ENCODE measurements at places on chromosomes 1 and 21.

- DNase-seq: no peak
These were observed 54.6 kb downstream of the SIM2 start for GRCh38 chr21:36753556-36753955.

GRCh38 chr1:83545066-83545862, 453.7 kb downstream of the TTLL7 start:
- no peak for DNase-seq

DNA sequence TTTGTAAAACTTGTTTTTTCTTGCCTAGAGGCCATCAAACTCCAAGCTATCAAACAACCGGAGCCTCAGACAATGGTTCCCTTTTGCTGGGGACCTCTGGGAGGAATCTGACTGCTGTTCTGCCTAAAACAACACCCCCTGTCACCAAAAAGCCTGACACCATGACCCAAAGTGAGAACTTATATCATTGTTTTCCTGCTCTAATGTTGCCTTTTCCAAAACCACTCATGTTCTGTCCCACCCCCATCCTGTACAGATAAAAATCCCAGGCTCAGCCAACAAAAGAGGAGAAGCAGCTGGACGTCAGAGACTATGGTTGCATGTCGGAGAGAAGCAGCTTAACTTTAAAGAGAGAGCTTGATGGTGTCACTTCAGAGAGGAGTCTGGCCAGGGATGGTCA, 327.2 kb upstream of the CXADR start:
- no peak for DNase-seq

DNA sequence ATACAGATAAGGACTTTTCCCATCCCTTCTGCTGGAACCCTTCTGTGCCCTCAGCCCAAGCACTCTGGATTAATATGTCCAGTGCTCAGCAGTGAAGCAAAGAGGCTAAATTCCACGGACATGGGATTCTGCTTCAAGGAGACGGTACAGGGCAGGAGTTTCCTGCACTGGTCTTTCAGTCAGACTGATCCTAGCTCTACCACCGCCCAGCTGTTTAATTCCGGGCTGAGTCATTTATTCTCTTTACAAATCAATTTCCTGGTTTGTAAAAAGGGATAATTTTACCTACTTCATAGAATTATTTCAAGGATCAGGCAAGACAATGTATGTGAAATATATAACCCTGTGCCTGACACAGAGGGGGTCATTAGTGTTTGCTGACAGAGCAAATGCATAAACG, 41.6 kb upstream of the NRDC start:
- DNase-seq: no peak

DNA sequence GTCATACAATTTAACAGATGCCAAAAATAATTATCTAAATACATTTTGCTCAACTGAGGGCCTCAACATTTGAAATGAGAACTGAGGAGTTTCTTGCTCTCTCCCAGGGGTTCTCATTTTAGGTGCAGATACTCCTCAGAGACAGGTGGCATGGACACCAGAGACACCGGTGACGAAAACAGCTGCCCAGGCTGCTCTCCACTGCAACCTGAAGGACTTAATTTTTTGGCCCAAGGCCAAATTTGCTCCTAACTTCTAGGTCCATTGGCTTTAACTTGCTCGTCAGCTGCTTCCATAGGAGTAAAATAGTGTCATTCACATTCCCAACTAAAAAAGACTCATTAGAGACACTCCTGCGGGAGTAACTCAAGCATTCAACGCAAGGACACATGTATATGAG, 87.0 kb downstream of the NRIP1 start:
- DNase-seq: no peak

GRCh38 chr1:205947024-205947423, 3.8 kb upstream of the SLC26A9 start:
- DNase-seq: no peak

GRCh38 chr21:34073749-34074282, 438 bp downstream of the MRPS6 start:
- no peak for DNase-seq

DNA sequence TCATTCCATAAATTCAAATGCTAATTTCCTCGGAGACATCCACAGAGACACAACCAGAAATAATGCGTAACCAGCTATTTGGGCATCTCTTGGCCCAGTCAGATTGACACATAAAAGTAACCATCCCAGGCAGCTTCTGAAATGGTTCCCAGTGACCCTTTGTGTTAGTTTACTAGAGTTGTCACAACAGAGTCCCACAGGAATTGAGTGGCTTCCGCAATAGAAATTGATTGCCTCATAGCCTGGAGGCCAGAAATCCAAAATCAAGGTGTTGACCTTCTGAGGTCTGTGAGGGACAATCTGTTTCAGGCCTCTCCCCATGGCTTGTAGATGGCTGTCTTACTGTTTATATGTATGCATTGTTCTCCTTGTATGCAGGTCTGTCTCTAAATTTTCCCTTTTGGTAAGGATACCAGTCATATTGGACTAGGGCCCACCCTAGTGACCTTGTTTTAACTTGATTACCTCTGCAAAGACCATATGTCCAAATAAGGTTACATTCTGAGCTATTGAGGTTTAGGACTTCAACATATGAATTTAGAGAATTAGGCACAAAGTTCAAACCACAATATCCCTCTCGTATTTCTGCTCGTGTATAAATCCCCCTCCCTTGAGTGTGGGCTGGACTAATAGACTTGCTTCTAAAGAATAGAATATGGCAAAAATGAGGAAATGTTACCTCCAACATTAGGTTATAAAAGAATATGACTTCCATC, 78.2 kb upstream of the FGGY start:
- no peak for DNase-seq

DNA sequence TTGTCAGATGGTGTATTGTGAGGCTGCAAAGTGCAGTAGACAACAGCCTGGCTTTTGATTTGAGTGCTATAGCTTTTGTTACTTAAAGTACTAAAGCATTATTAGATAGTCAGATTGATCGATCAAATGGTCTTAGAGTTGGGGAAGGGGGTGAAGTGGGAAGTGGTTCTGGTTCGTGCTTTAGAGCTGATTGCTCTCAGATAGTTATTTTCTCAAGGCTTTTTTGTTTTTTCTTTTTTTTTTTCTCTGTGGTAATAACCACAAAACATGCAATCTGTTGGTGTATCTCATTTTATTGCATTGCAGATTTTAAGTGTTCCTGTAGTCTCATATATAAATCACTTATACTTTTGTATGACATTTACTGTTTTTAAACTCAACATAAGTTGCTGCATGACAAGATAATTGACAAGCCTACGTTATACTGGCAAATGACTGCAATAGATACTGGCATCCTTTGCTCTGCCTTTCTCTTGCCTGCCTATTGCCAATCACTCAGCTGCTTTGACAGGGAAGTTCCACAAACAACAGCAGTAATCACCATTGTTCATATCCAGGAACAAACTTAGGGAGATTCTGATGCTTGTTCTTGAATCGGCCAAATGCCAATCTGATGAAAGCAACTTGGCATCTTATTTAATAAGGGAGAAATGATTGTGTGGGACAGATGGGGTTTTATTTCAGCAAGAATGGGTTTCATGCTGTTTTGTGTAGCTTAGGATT, 125.0 kb upstream of the B3GALT2 start:
- no peak for DNase-seq

GRCh38 chr21:38766987-38767722, 38.6 kb upstream of the ETS2 start:
- DNase-seq: no peak

GRCh38 chr1:117025568-117025967, 24.0 kb downstream of the CD101 start:
- DNase-seq: no peak

GRCh38 chr1:63523738-63524137, 413 bp downstream of the EFCAB7 start:
- no peak for DNase-seq

DNA sequence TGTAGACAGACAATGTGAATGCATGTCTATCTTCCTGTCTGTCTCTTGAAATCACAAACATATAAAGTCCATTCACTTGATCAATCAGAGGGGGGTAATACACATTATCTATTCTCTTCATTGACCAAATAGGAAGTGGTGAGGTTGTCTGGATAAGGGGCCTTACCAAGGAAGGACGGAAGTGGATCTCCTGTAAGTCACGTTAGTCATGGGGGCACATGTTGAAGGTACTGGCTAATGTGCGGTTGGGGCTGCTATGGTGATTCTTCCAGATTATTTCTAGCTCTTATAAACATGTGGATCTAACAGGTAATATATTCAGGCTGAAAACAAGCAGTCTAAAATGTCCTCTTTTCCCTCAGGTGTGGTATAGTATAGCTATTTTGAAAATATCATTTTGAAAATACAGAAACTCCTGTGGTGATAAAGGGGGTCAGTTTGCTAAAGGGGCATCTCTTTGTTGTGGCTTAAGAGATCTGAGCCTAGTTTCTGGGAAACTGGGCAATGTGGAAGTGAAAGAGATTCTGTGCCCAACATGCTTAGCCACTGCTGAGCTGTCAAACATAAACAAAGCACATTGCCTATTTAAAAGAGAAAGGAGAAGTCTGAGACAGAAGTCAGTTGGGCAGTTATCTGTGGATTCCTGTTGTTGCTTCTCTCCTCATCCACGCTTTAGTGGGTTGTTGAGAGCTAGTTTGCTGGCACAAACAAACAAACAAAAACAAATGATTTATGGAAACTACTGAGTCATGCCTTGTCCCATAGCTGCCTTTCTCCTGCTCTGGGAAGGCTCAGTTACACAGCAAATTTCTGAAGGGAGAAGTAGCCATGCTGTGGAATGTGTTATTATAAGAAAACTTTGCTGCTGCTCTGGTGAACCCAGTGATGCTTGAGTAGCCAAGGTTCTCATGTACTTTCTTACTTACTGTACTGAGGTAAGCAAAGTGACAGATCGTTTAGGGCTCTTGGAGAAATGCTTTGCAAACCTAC, 166.9 kb downstream of the HLX start:
- no peak for DNase-seq

GRCh38 chr1:2232255-2232915, 4.3 kb downstream of the SKI start:
- DNase-seq: no peak

- no peak for DNase-seq
These were observed 509.8 kb upstream of the ADAMTS5 start for GRCh38 chr21:27476696-27477095.

DNA sequence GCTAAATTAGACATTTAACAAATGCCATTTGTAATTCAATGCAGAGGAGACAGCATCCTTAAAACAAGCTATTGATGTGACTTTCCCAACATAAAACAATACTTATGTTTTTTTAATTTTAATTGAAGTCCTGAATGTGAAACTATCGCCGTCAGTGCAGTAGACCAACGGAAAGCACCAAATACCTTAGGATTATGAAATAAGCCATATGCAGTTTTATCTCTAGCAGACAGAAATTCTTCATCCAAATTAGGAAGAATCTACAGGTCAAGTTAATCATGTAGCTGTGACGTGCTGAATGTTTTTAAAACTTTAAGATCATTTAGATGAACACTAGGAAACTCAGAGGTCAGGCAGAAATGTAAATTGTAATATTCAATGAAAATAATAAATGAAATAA, 714 bp upstream of the ST6GALNAC5 start:
- no peak for DNase-seq

- no peak for DNase-seq
These were observed 17.0 kb downstream of the LAPTM5 start for GRCh38 chr1:30740251-30741238.

- no peak for DNase-seq
These were observed 9.6 kb upstream of the FAM78B start for GRCh38 chr1:166176416-166176815.

GRCh38 chr1:32487182-32487581, 22.3 kb downstream of the ZBTB8B start:
- DNase-seq: no peak

- DNase-seq: no peak
These were observed 111.4 kb downstream of the DHRS3 start for GRCh38 chr1:12506281-12507280.

DNA sequence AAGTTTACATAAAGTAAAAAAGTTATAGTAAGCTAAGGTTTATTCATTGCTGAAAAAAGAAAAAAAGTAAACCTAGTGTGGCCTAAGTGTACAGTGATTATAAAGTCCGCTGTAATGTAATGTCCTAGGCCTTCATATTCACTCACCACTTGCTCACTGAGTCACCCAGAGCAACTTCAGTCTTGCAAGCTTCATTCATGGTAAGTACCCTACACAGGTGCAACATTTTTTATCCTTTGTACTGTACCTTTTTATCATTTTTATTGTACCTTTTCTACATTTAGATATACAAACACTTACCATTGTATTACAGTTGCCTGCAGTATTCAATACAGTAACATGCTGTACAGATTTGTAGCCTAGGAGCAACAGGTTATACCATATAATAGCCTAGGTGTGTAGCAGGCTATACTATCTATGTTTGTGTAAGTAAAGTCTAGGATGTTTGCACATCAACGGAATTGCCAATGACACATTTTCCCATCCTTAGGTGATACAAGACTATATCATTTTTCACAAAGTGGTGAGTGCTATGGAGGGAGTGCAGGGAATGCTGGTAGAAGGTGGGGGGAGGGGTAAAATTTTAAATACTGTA, 58.0 kb upstream of the DMRTA2 start:
- no peak for DNase-seq

DNA sequence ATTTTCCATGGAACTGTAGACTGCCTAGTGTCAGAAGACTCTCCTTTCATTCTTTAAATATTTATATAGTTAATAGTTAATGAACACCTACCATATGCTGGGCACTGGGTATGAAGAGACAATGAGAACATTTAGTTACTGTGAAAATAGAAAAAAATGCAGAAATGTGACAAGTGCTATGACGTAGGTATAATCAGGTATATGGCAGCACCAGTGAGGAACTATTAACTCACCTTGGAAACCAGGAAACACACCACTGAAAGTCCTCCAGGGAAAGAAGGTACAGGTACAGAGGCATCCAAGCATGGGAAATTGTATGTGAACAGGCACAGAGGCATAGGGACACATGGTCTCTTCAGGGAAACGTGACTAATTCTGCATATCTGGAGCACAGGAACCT, 42.3 kb downstream of the DPT start:
- no peak for DNase-seq

GRCh38 chr1:212873518-212873917, 15.4 kb downstream of the FLVCR1 start:
- no peak for DNase-seq

GRCh38 chr1:220789532-220790147, 2.9 kb downstream of the MTARC1 start:
- no peak for DNase-seq

- DNase-seq: no peak
These were observed 20.3 kb upstream of the IFI16 start for GRCh38 chr1:158989424-158989823.

GRCh38 chr1:83959824-83960498, 39.0 kb downstream of the TTLL7 start:
- no peak for DNase-seq

DNA sequence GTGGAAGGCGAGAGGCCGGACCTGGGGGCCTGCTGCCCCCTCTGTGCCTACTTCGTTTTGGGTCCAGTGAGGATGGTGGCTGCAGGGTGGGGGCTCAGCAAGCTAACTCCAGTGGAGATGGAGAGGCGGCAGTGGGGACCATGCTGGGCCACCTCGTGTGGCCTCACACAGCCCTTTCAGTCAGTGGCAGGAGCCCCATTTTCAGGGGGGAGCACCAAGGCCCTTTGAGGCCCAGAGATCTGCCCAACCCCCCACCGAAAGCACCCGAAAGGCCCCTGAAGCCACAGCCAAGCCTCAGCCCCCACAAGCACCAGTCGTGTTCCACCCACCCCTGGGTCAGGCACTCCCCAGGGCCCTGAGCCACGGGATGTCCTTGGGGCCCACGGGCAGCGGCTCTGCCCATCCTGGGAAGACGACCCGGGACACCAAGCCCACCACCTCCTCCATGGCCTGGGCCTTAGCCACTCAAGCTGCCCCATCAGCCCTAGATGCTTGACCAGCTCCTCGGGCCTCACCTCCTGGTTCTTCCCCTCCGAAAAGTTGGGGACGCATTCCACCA, 345 bp downstream of the FTCD start:
- DNase-seq: no peak
